Endothelial cell (in vitro differentiated cells): ENCODE measurements at places on chromosomes 11 and 22.

GRCh38 chr11:127133061-127133460, 132.5 kb upstream of the KIRREL3 start:
- DNase-seq = no peak

DNA sequence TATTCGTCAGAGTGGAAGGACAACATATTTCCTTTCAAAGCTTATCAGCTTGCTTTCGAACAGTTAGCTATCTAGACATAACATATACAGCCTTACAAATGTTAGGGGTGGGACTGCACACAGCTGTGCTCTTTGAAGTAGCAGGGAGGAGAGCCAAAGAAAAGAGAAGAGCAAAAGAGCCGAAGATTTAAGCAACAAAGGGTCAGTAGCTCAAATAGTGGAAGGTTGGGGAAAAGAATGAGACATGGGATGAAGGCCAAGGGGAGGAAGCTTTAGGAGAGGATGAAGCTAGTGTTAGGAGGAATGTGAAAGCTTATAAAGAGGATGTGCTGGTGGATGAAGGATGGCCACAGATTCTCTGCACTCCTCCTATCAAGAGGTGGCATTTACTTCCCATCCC, 31.8 kb upstream of the IGSF22 start:
- no peak for DNase-seq

GRCh38 chr11:104581246-104581980, 316.8 kb downstream of the CASP12 start:
- DNase-seq = no peak

DNA sequence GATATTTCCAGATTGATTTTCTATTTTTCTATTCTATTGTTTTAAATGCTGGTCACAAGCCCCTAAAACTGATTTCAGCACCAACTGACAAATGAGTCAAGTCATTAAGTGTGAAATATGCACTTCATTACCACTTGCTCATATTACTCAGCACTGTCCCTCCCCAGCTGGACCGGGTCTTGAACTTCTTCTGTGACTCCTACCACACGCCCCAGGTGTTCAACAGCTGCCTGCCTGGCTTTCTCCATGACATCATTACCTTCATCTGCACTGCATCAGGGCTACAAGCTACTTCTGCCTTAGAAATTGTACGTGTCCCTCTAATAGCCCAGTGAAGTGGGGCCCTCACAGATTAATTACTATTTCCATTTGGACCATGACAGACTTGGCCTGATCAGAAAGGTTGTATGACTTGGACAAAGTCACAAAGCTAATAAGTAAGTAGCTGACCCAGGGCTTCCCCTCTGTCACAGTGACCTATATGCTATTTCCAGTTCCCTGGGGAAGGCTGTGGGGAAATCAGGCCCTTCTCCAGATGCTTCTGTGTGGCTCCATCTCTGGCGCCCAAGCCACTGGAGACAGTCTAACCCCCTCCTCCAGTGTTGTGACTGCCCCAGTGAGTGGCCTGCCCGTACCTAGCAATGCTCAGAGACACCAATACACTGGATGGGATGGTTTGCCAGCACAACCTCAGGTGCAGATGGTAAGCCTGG, 18.1 kb downstream of the TBC1D10A start:
- DNase-seq = no peak

- DNase-seq = peak; percentile 71
Measured at GRCh38 chr11:65551572-65552387, 6.4 kb downstream of the LTBP3 start.

DNA sequence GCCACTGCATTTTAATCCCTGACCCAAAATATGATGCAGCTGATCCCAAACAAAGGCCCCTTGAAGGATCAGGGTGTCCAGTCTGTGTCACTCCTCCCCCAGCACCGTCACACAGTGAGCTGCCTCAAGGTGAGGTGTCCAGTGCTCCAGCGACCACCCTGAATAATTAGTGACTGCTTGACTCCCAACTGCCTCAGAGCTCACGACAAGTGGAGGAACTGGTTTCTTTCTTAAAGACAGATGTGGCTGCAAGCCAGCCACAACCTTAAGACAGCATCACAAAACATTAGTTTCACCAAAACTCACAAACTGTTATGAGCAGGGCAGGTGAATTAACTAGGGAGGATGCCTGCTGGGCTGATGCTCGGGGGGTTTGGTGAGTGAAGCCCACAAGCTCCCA, 74.6 kb downstream of the PIWIL3 start:
- no peak for DNase-seq

- DNase-seq = no peak
Measured at GRCh38 chr22:42052765-42053164, 17.8 kb downstream of the NAGA start.

GRCh38 chr11:129729216-129729615, 86.4 kb upstream of the TMEM45B start:
- DNase-seq = no peak

DNA sequence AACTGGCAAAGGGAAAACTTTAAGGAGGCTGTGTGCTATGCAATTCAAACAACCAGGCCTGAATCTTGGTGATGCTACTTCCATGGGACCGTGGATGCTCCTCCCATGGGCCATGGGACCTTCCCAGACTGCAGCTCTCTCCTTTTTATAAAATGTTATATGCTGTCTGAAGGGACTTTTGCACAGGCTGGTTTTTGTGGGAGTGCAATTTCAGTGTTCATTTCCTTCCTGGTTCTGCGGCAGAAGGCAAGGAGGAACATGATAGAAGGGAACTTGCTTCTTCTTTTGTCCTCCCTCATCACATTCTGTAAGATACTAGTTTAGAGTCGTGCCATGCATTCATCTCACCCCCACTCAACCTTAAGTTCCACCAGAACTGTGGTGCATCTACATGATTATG, 68.9 kb downstream of the C11orf58 start:
- no peak for DNase-seq

DNA sequence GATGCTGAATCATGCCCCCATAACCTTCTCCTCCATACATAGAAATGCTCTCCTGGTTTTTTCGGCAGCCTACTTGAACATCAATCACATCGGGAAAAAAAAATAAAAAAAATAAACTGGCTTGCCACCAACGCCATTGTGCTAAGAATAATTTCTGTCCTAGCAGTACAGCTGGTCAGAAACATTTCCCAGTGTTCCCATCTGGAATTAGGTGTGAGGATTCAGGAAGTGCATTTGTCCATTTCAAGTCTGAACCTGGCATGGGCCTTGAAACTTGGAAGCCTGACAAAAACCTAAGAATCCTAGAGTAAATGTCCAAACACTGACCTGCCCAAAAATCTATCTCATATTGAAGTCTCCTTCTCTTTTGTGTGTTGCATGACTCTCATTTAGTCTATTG, 16.6 kb upstream of the NAV2 start:
- no peak for DNase-seq

DNA sequence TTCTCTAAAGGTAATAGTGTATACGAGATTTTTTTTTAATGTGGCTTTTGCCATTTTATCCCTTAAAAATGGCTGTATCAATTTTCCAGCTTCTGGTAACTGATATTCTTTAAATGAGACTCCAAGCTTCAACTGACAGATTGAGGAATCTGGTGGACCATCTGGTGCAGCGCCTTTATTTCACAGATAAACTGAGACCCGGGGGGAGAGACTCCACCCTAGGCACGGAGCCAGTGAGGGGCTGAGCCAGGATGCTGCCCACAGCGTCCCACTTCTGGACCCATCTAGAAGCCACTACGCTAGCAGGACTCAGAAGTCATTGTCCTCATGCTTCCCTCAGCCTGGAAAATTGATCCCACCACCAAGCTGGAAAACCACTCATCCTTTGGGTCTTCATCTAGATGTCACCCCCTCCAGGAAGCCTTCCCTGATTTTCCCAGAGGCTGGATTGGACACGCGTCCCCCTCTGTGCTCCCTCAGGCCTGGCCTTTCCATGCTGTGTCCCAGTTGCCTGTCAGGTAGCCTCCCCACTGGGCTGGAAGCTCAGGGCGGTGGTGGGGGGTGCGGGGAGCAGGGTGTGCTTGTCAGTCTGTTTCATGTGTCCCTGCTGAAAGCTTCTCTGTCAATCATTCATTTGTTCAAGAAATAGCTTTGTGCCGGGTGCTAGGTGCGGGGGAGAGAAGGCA, 12.3 kb upstream of the CD5 start:
- DNase-seq = no peak

GRCh38 chr11:87859636-87860035, 315.6 kb downstream of the RAB38 start:
- DNase-seq = no peak

DNA sequence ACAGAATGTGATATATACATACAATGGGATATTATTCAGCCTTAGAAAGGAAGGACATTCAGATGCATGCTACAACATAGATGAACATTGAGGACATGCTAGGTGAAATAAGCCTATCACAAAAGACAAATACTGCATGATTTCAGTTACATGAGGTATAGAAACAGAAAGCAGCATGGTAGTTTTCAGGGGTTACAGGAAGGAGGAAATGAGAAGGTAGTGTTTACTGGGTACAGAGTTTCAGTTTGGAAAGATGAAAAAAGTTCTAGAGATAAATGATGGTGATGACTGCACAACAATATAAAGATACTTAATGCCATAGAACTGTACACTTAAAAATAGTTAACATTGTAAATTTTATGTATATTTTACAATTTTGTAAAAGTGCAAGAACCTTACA, 266.7 kb upstream of the C11orf87 start:
- DNase-seq = no peak

- DNase-seq = no peak
Measured at GRCh38 chr11:2863276-2863618, 22.3 kb downstream of the CDKN1C start.

- no peak for DNase-seq
Measured at GRCh38 chr11:88695689-88696414, 358.3 kb upstream of the CTSC start.

DNA sequence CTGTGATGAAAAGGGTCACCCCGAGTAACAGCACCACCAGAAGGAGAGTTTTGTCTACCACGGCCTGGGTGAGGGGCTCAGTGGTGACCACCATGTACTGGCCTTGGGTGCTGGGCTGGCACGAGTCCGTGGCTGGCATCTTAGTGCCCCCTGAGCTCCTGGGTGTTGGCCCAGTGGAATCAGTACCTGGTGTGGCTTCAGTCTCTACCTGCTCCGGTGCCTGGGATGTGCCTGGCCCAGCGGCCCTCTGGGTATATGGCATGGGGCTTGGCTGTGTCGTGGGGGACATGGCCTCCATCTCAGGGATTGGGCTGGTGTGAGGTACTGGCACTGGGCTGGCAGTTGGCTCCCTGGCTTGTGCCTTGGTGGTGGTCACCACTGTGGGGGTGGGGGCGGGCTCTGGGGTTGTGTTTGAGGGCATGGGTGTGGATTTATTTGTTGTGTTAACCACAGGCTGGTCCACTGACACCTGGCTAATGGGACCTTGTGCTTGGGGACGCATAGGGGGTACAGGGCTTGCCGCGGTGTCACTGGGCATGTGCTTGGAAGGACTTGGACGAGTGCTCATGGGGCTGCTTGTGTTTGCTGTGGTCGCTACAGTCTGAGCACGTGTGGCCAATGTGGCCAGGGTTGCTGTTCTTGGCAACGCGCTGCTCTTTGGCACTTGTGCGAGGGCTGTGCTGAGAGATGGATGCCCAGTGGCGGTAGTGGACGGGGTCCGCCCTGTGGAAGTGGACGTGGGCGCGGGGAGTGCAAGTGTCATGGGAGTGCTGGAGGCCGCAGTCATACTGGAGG, 9.8 kb downstream of the C11orf24 start:
- no peak for DNase-seq

DNA sequence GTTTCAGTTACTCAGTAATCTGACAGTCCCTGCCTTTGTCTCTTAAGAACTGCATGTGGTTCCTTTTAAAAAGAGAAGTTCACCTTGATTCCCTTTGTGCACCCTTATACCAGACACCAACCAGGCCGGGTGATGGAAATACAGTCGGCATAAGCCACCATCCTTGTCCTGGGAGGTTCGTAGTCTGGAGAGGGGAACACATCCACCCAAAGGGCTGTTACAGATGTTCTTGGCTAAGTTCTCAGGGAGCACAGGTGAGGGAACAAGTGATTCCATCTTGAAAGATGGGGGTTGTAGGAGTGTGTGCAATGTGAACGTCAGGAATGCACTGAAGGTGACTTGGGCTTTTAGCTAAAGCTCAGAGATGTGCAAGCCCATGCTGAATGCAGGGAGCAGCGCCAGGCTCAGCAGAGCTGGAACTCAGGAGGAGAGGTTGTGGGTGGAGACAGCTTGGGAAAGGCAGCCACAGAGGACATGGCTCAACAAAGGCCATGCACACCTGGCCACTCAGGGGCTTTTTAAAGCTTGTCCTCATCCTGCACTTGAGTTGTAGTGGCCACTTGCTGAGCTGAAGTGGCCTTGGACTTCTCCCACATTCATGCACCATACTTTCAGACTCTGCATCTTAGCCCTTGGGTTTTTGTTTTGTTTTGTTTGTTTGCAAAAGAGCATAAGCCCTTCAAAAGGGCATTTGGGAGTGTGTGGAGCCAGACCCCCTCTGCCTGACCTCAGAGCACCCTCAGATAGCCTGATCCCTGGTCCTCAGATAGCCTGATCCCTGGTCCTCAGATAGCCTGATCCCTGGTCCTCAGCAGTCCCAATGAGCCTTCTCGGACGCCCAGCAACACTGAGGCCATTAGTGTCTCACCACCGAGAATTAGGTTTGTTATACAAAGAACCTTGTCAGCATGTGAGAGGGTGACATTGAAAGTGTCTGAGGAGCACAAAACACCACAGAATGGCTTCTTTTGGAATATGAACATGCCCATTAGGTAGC, 12.7 kb upstream of the TMA7B start:
- DNase-seq = no peak

GRCh38 chr22:19988965-19989724, 27.5 kb downstream of the ARVCF start:
- DNase-seq = no peak

GRCh38 chr11:58927393-58928106, 11.7 kb upstream of the GLYATL1 start:
- DNase-seq = peak; percentile 79

DNA sequence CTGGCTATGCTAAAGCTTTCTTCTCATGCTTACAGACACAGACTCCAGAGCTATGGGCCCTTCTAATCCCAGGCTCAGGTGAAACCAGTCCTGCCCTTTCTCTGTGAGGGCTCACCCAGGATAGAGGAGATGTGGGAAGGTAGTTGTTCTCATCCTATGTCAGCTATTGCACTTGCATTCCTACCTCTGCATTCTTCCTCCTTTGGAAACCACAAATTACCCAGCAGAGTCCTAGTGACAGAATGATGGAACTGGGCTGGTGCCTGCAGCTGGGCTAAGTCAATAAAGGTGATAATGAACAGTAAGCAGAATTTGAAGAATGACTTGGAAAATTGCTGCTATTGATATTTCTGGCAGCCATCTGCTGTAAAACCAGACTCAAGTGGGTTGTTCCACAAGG, 560.0 kb downstream of the TMEM135 start:
- DNase-seq = no peak

GRCh38 chr11:93579187-93579751, 36.1 kb upstream of the SMCO4 start:
- DNase-seq = no peak
